ENCODE measurements at places on chromosomes 5 and 9.

DNA sequence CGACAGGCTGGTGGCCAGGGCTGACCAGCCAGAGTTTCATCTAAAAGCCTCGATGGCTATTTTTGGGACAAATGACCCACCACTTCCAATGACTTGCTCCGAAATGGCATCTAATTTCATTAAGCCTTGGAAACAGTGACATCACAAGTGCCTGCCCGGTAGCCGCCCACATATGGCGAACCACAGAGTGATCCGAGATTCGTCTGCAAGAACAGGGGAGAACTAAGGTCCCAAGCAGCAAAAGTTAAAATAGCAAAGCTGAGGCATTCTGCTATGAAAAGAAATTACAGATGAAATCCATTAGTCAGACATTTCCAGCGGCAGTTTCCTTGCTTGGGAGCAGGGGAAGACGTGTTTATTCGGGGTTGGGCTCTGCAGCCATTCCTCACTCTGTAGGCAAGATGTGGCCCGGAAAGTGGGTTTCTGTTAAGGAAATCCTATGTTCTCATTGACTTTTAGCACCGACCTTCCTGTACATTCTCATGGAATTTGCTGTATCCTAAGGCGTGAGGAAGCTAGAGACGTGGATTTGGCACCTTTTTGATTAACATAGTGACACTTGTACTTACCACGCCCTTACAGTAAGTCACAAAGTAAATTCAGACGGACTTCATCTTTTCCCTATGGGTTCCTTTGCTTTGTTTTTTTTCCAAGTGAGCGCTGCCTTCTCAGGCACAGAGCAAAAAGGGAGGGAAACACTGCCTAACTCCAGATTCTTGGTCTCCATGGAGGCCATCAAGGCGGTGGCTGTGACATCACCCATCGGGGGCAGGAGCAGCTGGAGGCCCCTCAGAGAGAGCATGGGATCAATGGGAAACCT, 45.1 kb downstream of the ERGIC1 start:
- DNase-seq: no peak

DNA sequence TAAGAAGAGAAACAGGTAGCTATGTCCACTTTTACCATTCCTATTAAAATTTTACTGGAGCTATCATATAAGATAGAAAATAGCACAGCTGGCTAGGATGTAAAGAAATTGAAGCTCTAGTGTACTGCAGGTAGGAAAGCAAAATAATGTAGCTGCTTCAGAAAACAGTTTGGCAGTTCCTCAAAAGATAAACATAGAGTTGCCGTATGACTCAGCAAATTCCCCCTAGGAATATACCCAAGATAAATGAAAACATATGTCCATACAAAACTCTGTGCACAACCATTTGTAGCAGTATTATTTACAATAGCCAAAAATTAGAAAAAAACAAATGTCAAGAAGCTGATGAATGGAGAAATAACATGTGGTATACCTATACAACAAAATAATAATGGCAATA, 64.6 kb upstream of the SHISAL2B start:
- no peak for DNase-seq

GRCh38 chr5:160289721-160290120, 22.6 kb downstream of the CCNJL start:
- no peak for DNase-seq

GRCh38 chr9:16039218-16039987, 486.6 kb downstream of the CCDC171 start:
- DNase-seq: no peak

- DNase-seq: no peak
These were observed 8.5 kb upstream of the ANGPTL2 start for GRCh38 chr9:127130661-127131538.

- no peak for DNase-seq
These were observed 18.8 kb upstream of the OR2K2 start for GRCh38 chr9:111348821-111349271.

DNA sequence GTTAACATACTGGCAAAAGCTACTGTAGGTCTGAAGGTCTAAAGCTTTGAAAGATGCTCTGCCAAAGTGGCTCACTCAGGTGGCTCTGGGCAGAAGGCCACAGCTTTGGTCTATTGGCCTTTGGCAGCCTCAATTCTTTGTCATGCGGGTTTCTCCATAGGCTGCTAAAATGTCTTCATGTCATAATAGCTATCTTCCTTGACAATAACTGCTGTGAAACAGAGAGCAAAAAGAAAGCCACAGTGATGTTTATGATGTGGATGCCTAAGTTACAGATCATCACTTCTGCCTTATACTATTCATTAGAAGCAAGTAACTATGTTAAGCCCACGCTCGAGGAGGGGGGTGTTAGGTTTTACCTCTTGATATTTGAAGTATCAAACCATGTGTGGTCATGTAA, 906.1 kb upstream of the CDH9 start:
- DNase-seq: no peak

DNA sequence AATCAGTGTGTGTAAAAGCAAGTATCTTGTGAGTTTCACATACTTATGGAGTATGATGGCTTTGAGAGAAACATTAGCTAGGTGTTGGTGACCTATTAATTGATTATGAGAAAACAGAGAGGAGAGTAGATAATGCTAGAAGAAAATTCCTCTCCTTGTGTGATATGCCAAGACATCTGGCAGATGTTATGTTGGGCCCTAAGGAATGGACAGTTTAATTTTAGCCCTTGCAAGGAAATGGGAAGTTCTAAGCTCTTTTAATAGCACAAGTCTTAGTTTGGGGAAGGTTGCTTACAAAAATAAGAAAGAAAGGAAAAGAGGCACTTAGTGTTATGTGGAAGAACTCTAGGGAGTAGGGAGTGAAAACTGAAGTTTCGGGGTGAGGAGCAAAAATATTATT, 5.1 kb downstream of the ZNF462 start:
- no peak for DNase-seq

DNA sequence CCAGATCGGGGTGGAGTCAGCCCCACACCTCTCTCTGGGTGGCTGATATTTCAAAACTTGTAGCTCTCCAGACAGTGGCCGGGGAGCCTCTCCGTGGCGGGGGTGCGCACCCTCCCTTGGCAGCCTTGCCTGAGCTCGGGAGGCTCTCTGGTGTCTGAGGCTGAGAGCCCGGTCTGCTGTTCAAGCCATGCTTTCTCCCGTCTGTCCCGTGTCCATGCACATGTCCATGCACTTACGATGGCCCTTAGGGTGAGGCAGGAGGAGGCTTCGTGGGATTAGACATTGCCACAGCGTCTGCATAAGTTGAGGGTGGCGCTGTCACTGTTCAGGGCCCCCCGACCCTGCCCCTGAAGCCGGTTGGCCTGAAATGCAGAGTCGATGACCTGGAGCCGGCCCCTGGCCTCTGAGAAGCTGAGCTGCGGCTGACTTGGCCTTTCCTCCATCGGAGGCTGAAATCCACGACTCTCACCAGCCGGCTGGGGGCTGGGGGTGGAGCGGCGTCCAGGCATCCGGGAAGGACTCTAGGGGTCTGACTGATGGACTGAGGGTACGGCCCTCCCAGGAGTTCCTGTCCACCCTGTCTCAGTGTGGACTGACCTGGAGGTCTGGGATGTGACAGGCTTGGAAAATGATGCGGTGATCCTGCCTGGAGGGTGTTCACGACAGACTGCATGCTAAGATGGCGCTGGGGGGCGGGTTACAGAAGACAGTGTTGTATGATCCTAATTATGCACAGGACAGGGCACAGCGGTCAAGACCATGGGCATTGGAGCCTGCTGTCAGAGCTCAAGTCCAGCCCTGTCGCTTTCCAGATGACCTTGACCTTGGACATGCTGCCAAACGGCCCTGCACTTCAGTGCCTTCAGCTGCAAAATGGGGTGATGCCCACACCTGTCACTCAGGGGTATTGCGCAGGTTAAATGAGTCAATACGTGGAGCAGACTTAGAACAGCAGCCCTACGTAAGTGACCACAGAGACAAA, 18.3 kb upstream of the SLC2A6 start:
- DNase-seq: no peak

DNA sequence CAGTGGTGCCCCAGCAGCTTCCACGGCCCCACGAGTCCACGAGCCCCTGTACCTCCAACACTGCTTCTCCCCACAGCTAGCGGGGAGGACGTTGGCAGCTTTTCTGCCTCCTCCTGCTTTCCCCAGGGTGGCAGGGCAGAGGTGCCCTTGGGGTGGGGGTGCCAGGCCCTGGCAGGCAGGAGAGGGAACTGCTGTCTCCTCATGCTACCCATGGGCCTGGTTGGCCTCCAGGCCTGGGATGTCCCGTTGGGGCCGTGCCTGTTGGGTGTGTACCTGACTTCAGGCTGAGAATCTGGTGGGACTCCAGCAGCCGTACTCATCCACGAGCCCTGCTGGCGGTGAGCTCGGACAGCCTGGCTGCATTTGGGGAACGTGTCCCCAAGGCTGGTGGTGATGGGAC, 27.3 kb downstream of the RXRA start:
- DNase-seq: no peak

GRCh38 chr9:101354143-101354764, 30.6 kb downstream of the BAAT start:
- no peak for DNase-seq

DNA sequence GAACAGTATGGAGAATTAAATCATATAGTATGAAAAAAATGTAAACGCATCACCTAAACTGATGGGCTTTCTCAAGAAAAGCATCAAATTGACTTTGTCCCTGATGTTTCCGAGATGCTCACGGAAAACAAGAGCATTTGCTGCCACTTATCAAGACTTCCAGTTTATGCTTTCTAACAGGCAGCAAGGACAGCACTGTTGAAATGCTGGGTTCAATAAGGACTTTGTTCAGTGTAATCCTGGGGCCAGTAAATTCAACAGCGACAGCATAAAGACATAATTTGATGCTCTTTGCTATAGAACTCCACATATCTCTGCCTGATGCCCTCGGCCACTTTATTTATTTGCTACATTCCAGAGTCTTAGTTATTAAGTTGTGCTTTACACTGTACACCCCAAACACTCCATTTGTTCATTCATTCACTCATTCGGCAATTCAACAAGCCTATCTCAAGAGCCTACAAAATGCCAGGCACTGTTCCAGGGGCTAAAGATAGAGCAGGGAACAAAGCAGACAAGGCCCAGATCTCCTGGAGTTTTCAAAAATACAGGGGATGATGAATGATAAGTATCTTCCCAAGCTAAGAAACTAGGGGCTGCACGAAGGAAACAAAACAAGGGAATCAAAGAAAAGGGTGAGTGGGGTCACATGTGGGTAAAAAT, 294.6 kb downstream of the ZNF608 start:
- DNase-seq: no peak

GRCh38 chr5:118611332-118611945, 376.9 kb downstream of the DTWD2 start:
- no peak for DNase-seq

DNA sequence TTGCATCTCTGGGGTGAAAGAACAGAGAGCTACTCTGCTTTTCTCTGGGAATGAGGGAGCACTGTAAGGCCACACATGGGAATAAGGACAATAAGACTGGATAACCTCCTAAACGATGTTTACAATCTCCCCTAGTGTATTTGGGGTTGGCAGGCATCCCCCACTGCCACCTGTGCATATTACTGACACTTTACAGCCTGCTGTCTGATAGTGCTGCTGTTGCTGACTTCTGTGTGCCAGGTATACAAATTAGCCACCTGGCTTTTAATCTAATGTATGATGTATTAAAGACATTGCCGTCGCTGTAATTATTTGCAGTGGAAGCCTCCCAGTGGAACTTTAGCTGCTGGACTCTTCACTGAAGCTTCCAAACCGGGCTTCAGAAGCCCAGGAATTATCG, 4.4 kb upstream of the SHISAL2B start:
- DNase-seq: no peak

GRCh38 chr9:123099042-123099441, 65.6 kb downstream of the GPR21 start:
- DNase-seq: no peak

- no peak for DNase-seq
These were observed 16.2 kb downstream of the ATPSCKMT start for GRCh38 chr5:10233505-10233904.

DNA sequence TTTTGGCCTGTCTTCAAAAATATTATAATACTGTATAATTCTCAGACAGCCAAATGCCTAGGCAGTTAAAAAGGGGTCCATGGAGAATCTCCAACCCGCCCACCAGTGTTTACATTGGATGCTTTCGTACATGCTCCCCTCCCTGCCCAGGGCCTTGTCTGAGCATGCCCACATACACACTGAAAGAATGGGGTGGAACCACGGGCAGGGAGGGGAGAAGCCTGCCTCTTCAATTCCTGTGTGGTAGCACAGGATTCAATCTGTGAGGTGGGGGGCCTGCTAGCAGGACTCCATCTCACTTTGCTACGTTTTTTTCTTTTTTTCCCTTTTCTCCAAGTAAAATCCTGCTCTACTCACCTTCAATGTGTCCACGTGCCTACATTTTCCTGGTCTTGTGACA, 314.7 kb upstream of the GRAMD2B start:
- no peak for DNase-seq

DNA sequence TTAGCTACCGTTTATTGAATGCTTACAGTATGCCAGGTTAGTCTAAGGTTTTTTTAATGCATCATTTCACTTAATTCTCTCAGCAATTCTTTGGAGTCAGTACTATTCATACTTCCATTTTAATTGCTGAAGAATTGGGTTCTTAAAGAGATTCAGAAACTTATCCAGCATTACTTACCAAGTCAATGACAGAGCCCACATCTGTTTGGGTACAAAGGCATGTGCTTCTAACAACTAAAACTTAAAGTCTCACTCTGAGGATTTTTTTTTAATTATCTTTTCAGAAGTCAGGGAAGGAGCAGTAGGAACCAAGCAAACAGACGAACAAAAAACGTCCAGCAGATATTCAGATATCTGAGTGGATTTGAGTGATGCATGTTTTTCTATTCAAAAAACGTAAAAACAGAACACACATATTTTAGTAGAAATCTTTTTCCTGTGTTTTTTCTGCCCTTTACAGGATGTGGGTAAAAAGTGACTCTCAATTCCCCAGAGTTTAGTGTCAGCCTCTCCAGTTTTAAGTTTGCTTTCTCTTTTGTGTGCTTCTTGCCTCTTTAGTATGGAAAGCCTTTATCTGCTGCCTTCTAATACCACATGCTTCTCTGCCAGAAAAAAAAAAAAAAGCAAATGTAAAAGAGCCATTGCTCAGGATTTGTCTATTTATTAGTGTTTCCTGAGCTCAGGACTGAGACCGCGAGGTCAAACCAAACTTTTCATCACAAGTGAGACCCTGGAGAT, 118.0 kb downstream of the PRKACG start:
- no peak for DNase-seq

DNA sequence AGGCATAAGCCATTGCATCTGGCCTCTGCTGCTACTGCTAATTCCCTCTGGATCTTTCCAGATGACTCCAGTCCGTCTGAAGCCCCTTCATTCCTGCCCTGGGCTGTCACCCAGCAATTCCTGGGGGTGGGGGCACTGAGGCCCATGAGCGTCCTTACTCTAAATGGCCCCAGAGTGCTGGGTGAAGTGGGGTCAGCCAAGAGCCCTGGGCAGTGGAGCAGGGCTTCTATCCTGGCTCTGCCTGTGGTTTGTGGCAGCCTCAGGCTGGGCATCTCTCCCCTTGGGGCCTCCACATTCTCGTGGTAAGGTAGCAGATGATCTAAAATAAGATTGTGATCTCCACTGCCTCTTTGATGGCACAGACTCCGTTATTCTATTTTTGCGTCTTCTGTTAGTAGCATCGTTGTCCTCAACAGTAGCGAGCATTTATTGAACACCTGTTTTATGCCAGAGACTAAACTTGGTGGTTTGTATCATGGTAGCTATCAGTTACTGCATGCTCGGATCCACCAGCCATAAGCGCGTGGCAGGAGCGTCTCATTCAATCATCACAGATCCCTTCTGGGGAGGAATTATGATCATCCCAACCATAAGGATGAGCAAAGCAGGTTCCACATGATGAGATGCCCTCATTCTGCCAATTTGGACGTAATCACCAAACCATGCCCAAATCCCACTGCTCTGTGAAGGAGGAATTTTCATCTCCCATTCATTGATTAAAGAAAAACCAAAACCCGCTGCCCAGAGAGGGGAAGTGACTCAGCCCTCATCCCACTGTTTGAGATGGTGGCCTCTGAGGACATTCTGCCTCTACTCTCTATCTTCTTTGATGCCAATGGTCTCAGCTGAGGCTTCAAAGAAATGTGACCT, 21.9 kb upstream of the DUSP1 start:
- no peak for DNase-seq
